ENCODE measurements at places on chromosomes 5 and 9.

- DNase-seq, result no peak
These were observed 210.2 kb downstream of the HSPA4 start for GRCh38 chr5:133261993-133262392.

GRCh38 chr9:4489919-4490704 lies at the start of gene SLC1A1:
SLC1A1 (plus strand) TSS chr9:4490468; CDS start chr9:4490680, 212 bp downstream.
- DNase-seq, result no peak

- no peak for DNase-seq
These were observed 876 bp upstream of the JAK2 start for GRCh38 chr9:4984171-4984620.

DNA sequence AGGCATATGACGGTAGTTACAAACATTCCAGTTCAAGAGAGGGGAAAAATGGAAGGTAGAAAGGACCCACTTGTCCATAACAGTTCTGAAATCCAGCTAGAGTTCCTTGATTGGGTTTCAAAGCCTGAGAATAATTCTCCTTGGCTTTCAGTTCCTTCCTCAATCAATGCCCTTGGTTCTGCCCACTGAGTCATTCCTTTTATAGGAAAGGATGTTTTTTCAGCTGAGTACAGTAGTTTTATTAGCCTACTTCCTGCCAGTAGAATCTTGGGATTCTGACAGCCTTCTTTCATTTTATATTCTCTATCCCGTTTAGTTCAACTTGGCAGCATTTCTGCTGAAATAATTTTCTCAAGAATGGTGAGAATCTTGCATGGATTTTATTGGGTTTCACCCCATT lies 386.9 kb upstream of the SMC2 start:
- no peak for DNase-seq

DNA sequence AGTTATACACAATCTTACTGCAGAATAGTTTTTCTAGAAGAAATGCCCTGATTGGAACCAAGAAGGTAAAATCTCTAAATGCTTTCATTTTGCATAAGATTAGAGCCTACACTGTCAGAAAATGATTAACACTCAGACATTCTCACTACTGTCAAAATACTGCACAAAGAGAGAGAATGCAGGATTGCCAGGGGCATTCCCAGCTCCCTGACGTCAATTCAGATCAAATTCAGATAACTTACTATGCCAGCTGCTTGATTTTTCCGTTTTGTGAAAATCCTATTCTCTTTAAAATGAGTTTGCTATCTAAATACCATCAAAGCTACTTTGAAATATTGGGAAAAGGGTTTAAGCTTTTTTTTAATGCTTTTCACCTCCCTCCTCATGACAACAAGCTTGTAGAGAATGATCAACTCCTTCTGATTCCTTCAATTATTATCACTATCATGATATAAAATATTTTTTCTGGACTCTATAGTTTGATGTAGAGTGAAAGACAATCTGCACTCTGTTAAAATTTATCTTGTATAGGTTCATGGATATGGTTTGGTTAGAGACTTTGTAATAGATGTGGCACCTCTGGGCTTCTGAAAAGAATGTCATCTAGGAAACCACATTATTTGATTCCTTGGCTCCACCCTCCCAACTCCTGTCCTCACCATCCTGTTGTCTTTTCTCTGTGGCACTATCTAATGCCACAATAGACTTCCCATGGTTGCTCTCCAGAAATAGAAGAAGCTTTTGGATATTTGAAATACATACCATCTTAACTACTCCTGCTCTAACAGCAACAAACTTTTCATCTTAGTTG lies 407.7 kb downstream of the PDE4D start:
- no peak for DNase-seq

DNA sequence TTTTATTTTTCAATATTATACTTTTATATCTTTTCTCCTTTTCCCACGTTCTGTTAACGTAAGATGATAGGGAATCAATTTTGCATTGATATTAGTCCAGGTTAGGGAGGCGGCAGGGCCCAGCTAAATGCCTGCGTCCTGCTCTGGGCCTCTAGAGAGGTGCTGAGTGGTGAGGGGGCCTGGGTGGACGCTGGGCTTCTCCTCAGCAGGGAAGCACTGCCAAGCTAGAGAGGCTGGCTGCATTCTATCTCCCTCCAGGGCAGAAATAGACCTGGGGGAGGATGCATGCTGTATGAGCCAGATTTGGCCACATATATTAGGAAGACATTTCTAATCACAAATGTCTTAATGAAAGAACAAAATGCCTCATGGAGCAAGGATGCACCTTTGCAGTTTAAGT lies 43.6 kb upstream of the NKX2-5 start:
- DNase-seq, result no peak

DNA sequence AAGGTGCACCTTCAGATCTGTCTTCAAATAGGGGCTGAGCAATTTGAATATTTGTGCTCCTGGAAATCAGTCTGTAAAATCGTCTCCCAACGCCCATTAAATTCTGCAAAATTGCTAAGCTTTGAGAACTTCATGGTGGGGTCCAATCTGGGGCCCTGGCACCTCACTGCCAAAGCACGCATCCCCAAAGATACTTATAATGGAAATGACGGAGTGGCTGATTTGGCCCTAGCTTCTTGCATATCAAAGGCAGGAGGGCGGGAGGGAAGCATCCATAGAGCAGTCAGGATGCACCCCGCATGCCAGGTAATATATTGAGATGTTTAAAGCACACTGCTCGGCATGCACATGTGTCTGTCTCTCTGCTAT lies 422.3 kb downstream of the EBF1 start:
- DNase-seq, result no peak

- no peak for DNase-seq
These were observed 56.2 kb downstream of the PTCD2 start for GRCh38 chr5:72376381-72376780.

- DNase-seq, result no peak
These were observed 51.3 kb downstream of the RASEF start for GRCh38 chr9:83011611-83012010.

GRCh38 chr9:136899196-136899595 lies 12.9 kb downstream of the TRAF2 start:
- no peak for DNase-seq

All from activated naive CD8-positive, alpha-beta T cell treated with anti-CD3 and anti-CD28 coated beads, Interleukin-2, amount 50 U/mL, for 16 hours (primary cell).